ENCODE measurements at places on chromosomes 1 and 21.

GRCh38 chr1:229156872-229157271 lies 114.0 kb upstream of the RAB4A start:
- DNase-seq = no peak

GRCh38 chr1:209203533-209203895 lies 380.0 kb upstream of the CAMK1G start:
- no peak for DNase-seq

- DNase-seq = no peak
These were observed 16.5 kb downstream of the TLCD4 start for GRCh38 chr1:95133687-95134086.

DNA sequence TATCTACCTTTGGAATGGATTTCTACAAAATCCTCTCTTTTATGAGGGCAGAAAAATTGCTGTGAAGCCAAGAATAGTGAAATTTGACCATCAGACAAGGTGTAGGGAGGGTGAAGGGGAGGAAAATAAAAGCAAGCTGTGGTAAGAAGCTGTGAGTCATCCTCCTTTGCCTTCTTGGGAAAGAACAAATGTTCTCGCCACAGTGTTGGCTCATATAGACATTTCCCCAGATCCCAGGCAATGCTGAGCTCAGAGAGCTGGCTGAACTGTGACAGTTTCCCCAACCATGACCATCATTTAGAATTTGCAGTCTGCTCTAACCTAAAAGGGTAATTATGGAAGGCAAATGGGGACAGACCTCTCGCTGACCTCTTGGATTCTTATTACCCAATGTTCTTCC lies 235.4 kb downstream of the PBX1 start:
- peak; percentile 80 for DNase-seq

DNA sequence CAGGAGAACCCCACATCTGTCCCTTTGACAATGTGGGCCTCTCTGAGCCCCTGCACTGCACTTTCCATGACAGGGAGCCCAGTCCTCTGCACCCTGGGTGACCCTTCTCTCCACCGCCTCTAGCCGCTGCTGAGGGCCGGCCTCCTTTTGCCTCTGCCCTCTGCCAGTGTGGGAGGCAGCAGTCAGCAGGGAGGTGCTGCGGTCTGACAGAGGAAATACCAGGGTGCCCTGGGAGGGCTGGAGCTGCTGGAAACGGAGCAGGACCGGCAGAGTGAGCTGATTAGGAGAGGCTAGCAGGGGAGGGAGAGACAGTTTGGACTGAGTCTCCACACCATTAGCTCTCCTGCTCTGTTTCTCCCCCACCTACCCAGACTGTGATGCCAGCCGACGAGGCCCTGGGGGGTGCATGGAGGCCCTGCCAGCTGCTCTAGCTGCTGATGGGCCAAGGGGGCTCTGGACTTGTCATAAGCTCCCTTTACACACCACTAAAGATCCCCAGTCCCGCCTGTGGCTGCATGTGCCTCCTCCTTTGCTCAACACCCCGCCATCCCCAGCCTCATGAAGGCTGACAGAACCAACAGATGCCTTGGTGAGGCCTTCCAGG lies 171.1 kb upstream of the KLHDC7A start:
- no peak for DNase-seq

- DNase-seq = no peak
These were observed 134.9 kb upstream of the B3GALT2 start for GRCh38 chr1:193321242-193321840.

GRCh38 chr1:7611421-7612010 lies 159.6 kb upstream of the VAMP3 start:
- DNase-seq = no peak

DNA sequence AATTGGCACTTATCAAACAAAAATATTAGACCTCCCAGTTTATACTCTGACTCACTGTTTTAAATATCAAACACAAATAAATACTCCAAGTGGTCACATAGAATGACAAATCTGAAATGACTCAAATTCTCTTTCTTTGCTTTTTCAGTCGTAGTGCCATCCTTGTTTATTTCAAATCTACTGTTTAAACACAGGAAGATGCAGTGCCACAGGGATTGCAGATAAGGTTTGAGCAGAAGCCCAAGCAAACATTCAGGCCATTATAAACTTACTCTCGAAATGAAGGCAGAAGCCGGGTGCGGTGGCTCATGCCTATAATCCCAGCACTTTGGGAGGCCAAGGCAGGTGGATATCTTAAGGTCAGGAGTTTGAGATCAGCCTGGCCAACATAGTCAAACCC lies 255.4 kb upstream of the PLXNA2 start:
- DNase-seq = no peak

GRCh38 chr1:46549697-46550681 lies 1.5 kb downstream of the KNCN start:
- peak; percentile 84 for DNase-seq

DNA sequence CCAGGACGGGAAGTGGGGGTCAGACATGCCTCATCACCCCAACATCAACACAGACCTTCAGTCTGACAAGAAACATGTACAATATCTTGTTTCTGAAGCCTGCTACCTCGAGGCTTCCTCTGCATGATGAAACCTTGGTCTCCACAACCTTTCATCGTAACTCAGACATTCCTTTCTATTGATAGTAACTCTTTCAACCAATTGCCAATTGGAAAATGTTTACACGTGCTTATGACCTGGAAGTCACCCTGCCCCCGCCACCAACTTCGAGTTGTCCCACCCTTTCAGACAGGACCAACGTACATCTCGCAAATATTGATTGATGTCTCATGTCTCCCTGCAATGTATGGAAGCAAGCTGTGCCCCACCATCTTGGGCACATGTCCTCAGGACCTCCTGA lies 159.5 kb downstream of the ETS2 start:
- DNase-seq = peak; percentile 31

GRCh38 chr1:247111700-247112478 lies 7.7 kb upstream of the ZNF669 start:
- DNase-seq = peak; percentile 79

- DNase-seq = no peak
These were observed 37.5 kb downstream of the DPT start for GRCh38 chr1:168691541-168691940.

GRCh38 chr1:97254731-97255463 lies 533.3 kb downstream of the PTBP2 start:
- DNase-seq = no peak
